ENCODE measurements at places on chromosomes 1 and 21.

GRCh38 chr1:5881526-5882222 lies 110.6 kb downstream of the NPHP4 start:
- DNase-seq: no peak

GRCh38 chr1:157639800-157640199 lies 41.9 kb upstream of the FCRL4 start:
- DNase-seq: no peak

DNA sequence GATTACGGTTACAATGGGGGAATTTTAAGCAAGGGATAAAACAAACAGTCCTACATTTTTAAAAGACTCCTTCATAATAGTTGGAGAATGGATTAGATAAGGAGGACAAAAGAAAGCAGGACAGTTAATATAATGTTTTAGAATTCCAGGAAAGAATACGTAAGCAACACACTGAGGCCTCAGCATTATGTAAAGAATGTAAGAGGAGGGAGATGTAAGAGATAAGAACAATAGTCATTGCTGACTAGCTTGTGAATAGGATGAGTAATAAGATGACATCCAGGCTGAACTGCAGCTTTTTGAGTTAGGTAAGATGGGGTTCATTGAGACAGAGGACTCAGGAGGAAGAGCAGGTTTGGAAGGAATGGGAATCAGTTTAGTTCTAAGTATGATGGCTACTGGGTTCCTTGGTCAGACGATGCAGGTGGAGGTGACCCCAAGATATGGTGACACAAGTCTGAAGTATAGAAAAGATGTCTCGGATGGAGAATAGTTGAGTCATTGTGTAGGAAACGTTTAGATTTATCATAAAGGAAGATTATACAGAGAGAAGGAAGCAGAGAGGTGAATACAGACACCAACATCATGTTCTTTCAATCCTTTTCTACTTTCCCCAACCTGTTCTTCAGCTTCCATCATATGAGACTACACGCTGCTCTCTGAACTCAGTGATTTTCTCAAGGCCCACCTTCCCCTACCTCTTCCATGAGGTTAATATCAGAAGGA lies 372.8 kb downstream of the PTBP2 start:
- peak; percentile 25 for DNase-seq

- DNase-seq: no peak
These were observed 287.4 kb upstream of the ZP4 start for GRCh38 chr1:238177960-238178645.

DNA sequence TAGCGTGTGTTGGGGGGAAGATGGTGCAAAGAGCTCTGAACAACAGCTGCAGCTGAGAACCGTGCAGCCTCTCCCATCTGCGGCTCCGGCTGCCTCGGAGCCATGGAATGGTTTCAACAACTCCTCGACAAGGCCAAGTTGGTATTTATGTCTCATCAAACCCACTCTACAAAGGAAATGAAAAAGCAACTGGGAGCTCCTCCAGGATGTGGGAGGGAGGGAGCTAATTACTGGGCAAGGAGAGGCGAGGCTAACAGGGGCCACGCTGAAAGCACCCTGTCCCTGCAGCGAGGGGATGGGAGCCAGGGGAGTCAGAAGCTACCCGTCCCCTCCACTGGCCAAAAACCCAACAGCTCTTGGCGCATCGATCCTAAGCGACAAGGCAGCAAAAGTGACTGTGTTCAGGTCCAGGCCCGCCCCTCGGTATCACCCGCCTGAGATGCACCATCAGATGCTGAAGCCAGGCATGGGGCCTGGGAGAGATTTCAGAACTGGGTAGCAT lies 63.1 kb downstream of the ACOT7 start:
- DNase-seq: no peak

DNA sequence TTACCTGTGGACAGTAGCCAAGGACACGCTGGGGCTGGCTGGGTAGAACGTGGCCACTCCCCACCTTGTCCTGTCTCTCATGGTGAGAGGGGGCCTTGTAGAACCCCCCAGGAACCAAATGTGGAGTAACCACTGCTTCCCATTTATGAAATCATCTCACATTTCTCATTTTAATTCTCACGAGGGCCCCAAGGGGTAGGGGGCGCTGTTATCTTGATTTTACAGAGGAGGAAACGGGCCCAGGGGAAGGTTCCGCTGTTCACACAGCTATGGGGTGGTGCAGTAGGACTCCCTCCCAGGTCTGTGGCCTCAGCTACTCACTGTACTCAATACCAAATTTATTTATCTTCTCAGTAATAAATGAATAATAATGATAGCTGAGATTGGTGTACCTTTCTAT lies 5.5 kb downstream of the SMPDL3B start:
- no peak for DNase-seq

DNA sequence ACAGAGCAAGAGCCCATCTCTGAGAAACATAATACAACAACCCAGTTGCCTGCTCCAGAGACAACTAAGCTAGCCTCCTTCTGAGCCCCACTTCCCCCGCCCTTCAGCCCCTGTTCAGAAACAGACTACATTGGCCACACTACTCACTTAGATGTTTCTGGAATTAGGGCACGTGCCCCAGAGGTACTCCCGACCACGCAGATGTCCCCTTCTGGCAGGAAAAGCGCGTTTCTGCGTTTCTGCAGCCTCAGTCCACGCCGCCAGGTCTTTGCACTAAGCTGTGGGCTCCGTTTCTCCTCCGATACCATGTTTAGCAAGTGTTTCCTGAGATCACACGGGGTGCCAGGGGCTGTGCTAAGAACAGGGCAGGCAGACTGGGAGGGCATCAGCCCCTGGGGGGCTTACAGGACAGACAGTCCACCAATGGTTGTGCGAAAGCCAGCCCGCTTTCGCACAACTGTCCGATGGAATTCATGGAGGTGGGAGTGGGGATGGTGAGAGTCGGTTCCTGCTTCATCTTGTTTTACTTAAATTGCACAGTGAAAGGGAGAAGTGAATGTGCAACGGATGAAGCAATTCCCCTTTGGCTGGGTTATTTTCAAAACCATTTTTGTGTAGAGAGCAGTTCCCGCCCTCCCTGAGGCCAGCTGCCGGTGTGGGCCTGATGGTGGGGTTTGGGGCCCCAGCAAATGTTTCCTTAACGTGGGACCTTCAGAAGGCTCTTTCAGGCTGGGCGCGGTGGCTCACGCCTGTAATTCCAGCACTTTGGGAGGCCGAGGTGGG lies 2.7 kb downstream of the PIK3CD start:
- DNase-seq: no peak

DNA sequence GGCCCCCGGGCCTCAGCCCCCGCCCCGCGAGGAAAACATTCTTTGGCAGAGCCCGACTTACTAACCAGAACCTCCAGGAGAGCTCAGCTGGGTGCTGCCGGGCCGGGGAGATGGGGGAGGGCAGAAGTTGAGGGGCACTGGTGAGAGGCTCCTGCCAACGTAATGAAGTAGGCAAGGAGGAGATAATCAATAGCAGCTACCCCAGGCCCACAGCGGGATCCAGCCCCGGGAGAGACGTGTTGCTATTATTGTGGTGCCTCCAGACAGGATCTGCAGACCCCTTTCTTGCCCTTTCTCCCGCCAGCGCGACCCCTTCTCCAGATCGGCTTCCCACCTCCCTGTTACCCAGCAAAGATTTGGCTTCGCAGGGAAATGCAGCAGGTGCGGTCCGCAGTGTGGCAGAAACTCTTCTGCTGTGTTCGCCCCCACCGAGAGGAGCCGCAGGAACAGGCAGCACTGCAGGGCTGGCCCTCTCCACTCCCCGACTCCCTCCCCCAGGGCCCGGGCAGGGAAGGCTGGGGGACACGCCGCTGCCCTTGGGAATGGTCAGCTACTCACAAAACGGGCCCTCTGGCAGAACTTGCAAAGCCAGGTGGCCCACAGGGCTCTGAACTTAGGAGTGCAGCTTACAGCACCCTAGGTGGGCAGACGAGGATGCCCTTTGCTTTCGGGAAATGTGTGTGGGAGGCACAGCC lies 1.5 kb upstream of the KCNA2 start:
- no peak for DNase-seq

- no peak for DNase-seq
These were observed 61.3 kb upstream of the BACH1 start for GRCh38 chr21:29237110-29238052.
